Foreskin keratinocyte (primary cell): ENCODE measurements at places on chromosomes 11 and 22. TPM values are rescaled to one million over a fixed set of nuclear protein-coding genes. Genes with fewer than 3 reads are reported as not detected.

DNA sequence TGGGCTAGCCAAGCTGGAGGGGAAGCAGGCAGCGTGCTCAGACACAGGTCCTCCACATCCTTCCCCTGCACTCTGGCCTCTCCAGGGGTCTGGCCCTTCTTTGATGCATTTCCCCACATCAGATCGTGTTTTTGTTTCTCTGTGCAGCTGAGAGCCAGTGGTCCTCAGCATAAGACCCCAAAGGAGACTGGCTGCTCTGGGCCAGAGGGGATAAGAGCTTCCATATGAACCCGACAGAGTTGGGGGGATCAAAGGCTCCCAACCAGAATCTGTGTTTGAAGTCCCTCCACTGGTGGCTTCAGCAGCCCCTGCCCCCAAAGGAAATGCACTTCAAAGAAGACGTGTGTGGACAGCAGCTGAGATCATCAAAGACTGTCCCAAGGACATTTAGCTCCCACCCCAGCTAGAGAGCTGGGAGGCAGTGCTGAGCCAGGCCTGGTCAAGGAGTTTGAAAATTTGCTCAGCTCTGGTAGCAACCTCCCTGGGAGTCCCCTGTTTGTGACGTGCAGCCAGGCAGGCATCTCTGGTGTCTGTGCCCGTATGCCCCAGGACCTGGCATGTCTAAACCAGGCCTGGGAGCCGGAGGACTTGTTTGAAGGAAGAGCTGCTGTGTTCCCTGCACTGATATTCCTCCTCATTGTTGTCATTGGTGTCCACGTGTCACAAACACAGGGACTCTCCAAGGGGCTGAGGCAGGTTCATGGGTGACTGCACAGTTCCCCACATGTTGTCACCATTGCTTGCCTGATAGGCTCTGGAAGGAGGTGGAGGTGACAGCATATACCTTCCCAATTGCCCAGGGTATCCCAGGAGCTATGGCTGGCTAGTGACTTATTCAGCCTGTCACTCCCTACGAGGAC, 99.0 kb downstream of the AMOTL1 start:
- DNase-seq = no peak

Gene OR5P2
- polyA plus RNA-seq = not detected in 2 replicates

GRCh38 chr22:42439821-42440674, 7.8 kb upstream of the NFAM1 start:
- no peak for DNase-seq

DNA sequence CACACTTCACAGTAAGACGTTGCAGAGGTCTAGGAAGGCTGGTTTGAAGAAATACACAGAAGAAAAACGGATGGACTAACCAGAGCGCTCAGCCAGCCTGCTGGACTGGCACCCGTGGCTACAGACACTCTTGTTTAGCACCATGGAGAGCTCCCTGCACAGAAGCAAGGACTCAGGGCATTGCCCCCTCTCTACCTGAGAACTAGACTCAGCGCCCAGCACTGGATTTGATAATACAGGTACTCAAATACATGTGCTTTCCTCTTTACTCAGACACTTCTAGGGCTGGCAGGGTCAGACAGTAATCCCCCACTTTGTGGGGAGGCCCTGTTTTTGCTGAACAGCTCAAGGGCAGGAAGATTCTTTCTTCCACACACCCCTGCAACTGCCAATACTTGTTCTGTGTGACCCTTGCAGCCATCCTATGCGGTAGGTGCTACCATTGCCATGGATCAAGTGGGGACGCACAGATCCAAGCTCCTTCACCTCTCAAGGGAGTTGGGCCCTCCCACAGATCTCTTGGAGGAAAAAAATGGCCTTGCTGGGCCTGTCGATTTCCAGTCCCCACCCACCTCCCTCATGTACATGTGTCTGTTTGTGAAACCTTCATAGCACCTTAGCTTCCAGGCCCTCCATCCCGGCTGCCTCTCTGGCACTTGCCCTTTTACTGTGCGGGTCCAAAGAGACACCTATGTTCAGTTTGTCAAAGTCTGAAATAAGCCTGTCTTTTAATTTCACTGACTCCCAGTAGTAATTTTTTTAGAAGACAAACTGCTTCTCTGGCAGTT, 5.1 kb upstream of the P2RX6 start:
- no peak for DNase-seq

DNA sequence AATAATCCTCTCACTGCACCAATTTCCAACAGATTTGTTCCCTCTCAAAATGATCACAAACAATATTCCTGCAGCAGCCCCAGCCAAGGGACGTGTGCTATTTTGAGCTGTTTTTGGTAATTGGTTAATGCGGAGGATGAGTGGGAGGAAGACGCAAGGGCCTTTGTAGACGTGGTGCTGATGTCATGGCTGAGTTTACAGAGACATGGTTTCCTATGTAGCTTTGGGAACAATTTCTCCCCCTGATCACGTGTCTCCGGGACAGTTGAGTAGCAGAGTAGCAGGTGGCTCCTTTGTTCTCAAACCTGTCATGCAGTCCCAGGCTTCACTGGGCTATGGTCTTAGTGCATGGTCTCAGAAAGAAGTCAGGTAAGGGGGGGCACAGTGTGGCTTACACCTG, 183.2 kb upstream of the NECTIN1 start:
- DNase-seq = no peak

DNA sequence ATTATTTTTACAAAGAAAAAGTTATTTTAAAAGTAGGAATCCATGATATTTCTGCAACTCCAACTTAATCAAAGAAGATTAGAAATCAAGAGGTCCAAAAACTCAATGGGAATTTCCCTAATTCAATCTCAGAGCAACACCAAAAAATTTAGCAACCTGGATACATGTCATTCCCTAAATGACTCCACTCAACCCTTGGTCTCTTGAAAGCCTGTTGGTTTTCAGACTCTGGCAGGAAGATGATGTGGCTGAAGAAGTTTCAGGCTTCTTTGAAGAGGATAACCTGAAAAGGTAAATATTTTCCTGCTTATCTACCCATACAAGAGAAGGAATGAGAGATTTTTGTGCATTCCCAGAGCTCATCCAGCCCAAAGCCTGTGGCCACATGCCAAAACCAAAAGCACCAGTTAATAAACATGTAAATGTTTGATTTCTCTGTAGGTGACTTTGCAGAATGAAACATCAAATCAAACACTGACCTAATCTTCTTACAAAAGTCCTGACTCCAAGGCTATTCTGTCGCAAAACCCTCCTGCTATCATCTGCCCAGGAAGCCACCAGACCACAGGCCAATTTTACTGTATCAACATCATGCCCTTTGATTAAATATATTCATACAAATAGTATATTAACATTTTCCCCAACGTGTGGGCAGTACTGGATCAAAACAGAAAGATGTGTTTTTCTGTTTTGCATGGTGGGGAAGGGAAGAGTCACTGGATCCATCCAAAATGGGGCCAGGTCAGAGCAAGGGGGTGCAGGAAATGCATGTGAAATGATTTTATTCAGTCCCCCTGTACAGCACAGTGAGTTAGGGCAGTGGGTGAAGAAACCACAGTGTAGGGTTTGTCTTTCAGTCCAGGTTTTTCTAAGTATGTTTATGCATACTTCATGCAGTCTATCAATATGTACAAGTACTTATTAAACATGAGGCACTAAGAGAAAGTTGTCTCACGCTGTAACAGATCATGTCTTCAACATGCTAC, 38.8 kb downstream of the SMCO4 start:
- DNase-seq = no peak

GRCh38 chr11:39968071-39968470, 1491.4 kb downstream of the LRRC4C start:
- no peak for DNase-seq

- DNase-seq = no peak
Observed at GRCh38 chr11:61472868-61473267, 35.7 kb upstream of the LRRC10B start.

DNA sequence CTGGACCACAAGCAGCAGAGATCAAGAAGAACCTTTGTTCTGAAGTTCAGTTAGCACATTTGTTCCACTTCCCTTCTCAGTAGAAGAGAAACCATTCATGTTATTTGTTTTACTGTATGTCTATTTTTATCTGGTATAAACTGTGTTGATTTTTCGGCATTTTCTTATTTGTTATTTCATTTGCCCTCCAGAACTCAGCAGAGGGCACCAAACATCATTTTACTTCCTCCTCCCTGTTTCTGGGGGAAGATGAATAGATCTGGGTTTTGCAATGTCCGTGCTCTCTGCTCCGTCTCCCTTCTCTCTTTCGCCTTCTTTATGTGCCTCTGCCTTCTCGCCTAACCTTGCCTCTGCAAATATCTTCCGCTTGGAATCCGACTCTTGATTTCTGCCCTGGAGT, 366.9 kb downstream of the NTM start:
- DNase-seq = no peak

Gene EFCAB6
- 0.09 and 0.13 TPM in 2 replicates for polyA plus RNA-seq

Gene ATG13
- 32.1 and 38.1 TPM in 2 replicates for polyA plus RNA-seq

GRCh38 chr11:16561150-16561549, 177.3 kb upstream of the C11orf58 start:
- DNase-seq = no peak

Gene NXPE1
- not detected in 2 replicates for polyA plus RNA-seq

Gene SDHD
- polyA plus RNA-seq = 64.9 and 80.9 TPM in 2 replicates

GRCh38 chr11:11155962-11156815, 196.9 kb downstream of the CSNK2A3 start:
- DNase-seq = no peak

DNA sequence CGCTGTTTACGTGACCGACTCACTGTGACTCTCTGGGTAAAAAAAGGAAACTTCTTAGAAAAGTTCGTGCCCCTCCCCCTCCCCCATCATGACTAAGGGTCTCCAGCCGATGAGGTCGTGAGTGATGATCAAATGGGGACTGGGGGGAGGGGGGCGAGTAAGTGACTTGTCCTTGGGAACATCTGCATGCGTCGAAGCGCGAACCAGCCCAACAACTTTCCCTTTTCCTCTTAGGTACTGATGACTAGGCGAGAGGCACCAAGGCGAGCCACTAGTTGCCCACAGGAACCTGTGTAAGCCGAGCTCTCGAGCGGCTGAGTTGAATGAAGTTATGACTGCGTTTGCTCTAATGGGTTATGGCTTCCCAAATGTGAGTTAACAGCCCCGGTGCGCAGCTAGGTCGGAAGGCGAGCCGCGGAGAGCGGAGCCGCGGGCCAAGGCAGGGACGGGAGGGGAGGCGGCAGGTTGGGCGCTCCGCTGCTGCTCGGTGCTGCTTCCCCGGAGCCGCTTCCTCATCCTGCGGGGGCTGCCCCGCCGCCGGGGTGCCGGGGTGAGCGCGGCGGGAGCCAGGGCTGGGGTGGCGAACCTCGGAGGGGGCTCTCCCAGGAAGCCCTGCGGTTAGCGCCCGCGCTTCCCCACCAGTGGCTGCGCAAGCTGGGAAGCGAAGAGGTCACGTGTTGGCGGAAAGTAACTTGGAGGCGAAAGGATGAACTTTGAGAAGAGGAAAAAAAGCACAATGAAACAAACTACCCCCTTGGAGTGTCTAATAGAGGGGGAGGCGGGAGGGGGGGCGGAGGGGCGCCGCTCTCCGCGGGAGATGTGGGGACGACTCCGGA, 22.1 kb upstream of the BDNF start:
- peak; percentile 56 for DNase-seq

- no peak for DNase-seq
Observed at GRCh38 chr11:112363527-112363926, 102.9 kb upstream of the PLET1 start.

Gene MAJIN
- polyA plus RNA-seq = not detected in 2 replicates

Gene ABCC8
- not detected in 2 replicates for polyA plus RNA-seq

- DNase-seq = no peak
Observed at GRCh38 chr11:3753110-3753509, 44.2 kb downstream of the NUP98 start.

GRCh38 chr11:118592616-118593367, 14.6 kb upstream of the PHLDB1 start:
- DNase-seq = no peak

- DNase-seq = no peak
Observed at GRCh38 chr11:12674571-12674935, 332 bp downstream of the TEAD1 start.

GRCh38 chr11:122812638-122813037, 25.7 kb upstream of the CRTAM start:
- no peak for DNase-seq

DNA sequence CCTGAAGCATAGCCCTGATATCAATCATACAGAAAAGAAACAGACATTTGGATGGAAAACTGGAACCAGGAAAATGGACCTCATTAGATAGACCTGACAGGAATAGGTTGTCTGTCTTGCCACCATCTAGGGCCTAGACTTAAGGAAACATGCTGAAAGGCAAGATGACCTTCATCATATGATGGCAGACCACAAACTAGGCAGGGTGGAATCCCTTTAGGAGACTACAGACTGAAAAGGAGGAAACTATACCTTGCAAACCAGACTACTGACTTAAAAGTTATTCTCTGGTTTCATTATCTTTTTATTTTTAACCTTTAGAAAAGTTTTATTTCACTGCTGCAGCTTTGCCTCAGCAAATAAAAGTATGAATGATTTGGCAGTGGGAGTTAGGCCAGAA, 20.3 kb downstream of the SBF2 start:
- DNase-seq = no peak

Gene TREH
- polyA plus RNA-seq = 0.07 and 0.09 TPM in 2 replicates

GRCh38 chr22:41876675-41877074, 38.2 kb downstream of the SHISA8 start:
- no peak for DNase-seq

Gene LYVE1
- not detected in 2 replicates for polyA plus RNA-seq

Gene HBD
- polyA plus RNA-seq = not detected in 2 replicates

DNA sequence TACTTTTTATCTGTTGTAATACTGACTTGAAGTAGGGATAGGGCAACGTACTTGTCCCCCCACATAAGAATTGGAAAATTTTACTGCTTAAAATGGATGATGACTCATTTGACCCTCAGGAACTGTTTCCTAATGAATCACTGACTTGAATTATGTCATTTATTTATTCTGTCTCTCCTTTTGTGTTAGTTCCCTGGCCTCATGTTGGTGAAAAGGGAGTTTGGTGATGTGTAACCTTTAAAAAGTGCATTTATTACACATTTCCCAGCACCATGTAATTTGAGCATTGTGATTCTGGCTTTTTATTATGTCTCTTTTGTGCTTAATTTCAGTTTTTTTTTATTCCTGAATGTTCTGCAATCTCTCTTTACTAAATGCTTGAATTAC, 20.3 kb upstream of the PGM2L1 start:
- no peak for DNase-seq

DNA sequence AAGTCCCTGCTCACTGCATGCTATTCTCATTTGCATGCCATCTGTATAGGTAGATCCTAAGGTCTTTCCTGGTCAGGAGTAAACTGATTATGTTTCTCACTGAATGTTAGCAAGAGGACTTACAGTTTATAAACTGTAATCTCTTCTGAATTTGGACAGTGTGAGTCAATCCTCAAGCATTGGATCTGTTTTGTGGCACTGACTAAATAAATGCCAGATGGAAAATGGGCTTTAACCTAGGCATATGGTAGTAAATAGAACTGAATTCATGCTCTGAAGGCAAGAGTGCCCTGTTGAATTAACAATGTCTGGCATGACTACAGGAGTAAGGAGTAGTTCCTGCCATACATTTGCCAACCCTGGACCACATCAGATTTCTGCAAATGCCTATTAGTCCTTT, 11.4 kb downstream of the FAM181B start:
- DNase-seq = no peak
